ENCODE measurements at places on chromosomes 7 and 10. TPM values are rescaled to one million over a fixed set of nuclear protein-coding genes. Genes with fewer than 3 reads are reported as not detected.

GRCh38 chr10:74925291-74925690 is 98.9 kb downstream of the KAT6B start:
- no peak for DNase-seq

- no peak for DNase-seq
These were observed 36.5 kb downstream of the RAPGEF5 start for GRCh38 chr7:22320416-22320815.

DNA sequence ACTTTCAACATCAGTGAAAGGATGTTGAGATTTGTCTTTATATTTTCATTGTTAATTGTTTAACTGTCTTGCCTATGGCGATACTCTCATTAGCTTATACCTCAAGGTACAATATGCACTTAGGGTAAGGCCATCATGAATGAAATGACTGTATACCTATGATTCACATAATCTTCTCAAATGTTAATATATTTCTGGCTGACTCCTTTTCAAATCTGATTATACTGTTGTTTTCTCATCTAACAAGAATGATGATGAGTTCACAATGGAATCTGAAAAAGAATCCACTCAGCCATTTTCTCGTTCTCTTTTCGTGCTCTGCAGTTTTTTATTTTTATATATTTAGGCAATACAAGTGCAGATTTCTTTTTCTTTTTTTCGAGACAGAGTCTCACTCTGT is 159.1 kb downstream of the ARHGAP12 start:
- DNase-seq = peak; percentile 81

- no peak for DNase-seq
These were observed 55.9 kb upstream of the PDZD8 start for GRCh38 chr10:117431160-117431559.

DNA sequence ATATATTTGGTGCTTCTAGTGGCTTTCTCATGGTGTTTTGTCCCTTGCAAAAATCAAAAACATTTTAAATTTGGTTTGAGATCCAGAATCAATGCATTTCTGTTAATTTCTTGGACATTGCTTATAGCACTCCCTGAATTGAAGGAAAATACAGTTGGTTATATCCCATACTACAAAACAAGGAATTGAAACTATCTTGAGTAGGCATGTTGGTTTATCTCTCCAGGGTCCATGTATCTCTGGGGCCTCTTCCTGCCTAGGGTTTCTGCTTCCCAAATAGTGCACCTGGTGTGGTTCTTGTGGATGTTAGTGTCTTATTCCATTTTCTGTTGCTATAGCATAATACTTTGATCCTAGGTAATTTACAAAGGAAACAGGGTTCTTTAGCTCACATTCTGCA is 212.4 kb downstream of the CAMK1D start:
- no peak for DNase-seq

DNA sequence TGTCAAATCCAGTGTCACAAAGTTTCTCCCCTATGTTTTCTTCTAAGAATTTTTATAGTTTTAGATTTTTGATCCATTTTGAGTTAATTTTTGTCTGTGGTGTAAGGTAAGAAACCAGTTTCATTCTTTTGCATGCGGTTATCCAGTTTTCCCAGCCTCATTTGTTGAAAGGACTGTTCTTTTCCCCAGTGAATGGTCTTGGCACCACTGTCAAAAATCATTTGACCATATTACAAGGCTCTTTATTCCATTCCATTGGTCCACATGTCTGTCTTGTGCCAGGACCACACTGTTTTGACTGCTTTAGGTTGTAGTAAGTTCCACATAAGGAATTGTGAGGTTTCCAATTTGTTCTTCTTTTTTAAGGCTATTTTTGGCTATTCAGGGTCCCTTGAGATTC is 64.0 kb downstream of the INPP5A start:
- DNase-seq = no peak

The RAMP3 gene
- not detected for total RNA-seq

GRCh38 chr10:131678171-131678570 is 222.6 kb upstream of the PPP2R2D start:
- no peak for DNase-seq

DNA sequence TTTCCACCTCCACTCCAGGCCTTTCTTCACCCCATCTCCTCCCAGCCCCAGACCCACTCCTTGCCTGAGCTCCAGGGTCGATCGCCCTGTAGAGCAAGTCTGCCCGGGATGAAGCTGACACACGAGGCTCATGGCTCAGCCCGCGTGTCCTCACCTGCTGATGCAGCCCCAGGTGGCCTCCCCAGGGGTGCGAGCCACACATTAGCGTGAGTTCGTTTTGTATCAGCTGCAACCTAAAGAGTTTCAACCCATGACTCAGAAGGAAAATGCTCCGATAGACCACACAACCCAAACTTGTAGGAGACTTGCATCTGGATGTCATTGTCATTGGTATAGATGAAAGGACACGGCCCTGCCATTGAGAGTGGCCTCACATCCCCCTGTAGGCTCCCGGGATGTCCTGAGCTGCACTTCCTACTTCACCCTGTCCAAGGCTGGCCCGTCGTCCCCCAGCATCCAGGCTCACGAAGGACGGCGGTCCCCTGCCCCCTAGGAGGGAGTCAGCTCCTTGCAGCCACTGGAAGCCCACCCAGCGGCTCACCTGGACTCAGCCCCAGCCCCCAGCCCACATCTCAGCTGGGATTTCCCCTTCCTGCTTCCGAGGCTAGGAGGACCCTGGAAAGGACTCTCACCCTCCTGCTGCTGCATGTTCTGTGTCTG is 97.7 kb downstream of the HTR5A start:
- DNase-seq = no peak

DNA sequence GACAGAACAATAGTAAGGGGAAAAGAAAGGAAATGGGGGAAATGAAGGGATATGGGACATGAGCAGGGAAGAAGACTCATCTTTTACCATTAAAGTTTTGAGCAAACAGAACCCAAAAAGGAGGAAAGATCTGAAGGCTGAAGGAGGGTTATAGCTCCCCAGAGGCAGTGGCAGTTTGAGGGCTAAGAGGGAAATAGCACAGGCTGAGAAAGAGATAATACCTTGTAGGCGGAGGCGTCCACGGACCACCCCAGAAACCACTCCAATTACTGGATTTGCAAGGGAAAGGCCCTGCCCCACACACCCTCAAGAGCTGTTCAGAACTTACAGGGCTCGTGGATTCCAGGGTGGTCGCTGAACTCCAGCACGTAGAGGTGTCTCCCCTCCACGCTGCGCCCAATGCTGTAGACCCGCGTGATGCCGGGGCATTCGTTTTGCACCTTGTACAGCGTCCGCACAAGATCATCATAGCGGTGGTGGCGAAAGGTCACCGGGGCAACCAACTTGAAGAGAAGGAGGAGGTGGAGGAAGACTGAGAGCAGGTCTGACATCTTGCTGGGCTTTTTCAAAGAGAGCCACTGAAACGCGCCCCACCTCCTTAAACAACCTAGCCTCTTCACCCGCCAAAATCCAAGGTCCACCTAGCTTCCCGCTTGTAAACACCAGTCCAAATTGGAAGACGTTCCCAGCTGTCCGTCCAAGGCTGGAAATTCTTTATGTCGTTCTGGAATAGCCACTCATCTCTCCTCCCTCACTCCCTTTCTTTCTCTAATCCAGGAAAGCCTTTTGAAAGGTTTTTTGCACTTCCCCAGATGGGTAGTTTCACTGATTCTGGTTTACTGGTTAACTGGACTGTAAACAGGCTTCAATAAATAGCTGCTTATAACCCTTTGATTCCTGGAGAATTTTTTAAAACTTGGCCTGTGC is at the start of gene CPN1:
TSS of gene CPN1 (minus strand) at position 795 of the 927 bp plus-strand sequence. CDS start at position 551, 244 bp downstream.
- no peak for DNase-seq

DNA sequence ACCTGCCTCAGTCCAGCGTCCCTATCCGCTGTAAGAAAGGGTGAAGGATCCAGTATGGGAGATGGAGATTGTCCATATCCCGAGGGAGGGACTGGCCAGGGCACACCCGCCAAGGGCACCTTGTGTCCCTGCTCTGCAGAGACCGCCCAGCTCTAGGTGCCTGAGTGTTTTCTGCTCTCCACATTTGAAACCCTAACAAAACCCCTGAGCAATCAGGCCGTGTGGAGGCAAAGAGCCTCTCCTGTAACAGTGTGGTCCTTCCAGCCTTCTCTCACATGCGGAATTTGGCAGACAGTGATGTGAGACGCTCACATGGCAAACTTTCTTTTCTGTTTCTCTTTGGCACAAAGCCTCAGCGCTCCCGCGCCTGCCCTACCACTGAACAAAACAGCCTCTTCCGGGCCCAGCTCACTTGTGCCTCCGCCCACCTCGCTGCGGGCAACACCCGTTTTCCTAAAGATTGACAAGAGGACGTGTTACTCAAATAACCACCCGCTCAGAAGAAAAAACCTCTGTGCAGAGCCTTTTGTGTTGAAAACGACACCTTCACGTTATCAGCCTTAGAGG is 514.8 kb downstream of the DNAJB6 start:
- DNase-seq = peak; percentile 1

The ZNF488 gene
- total RNA-seq = 1.4 TPM

The OR9A2 gene
- not detected for total RNA-seq

GRCh38 chr10:128614802-128615553 is 488.8 kb upstream of the MKI67 start:
- DNase-seq = no peak

- DNase-seq = no peak
These were observed 47.0 kb upstream of the RPA3 start for GRCh38 chr7:7765422-7765821.

DNA sequence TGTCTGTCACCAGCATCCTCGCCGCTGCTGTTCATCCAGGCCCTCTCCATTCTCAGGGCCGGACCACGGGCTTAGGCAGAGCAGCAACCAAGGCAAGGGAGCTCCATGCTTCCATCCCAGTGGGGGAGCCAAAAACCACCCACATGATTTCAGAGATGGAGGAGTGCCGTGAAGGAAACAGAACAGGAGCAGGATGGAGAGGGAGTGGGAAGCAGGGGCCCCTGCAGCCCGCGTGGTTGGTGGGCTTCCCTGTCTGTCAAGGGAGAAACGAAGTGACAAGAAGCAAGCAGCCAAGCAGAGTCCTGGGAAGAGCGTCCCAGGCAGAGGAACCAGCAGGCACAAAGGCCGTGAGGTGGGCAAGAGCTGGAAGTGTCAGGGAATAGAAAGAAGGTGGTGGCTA is 95.7 kb downstream of the SLIT1 start:
- no peak for DNase-seq

GRCh38 chr10:44659320-44659719 is 251.8 kb upstream of the TMEM72 start:
- no peak for DNase-seq

Measured in astrocyte (in vitro differentiated cells and primary cell).